ENCODE measurements at places on chromosomes 4 and X.

DNA sequence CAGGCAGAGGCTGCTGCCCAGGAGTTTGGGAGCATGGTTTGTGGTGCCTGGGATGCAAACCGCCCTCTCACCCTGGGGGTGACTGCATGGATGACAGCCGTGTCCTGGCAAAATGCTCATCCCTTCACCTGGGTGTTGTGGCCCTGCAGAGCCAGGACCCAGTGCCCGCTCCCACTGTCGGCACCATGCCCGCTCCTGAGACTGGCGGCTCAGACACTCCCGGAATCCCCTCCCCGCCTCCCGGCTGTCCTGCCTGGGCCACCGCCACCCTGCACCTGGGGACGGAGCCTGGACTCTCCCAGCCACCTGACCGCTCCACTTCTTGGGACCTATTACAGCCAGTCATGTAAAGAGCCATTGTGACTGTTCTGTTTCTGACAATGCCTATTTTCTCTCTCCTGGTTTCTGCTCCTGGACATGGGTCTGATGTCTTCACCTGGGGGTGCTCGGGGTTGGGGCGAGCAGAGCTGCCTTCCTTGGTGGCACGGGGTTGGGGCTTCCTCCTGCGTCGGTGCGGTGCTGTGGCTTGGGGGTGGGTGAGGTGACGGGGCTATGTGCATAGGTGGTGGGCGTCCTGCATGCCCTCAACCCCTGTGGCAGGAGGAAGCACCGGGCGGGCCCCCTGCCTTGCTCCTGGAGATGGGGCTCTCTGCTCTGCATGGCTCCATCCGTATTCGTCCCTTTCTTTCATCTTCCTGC, 30.9 kb downstream of the LRPAP1 start:
- no peak for DNase-seq

- no peak for DNase-seq
Observed at GRCh38 chr4:7434766-7435150, at the start of gene PSAPL1. TSS of gene PSAPL1 (minus strand) at chr4:7434930. CDS start at chr4:7434879, 51 bp downstream.

GRCh38 chrX:137143864-137144263, 110.1 kb upstream of the GPR101 start:
- no peak for DNase-seq

DNA sequence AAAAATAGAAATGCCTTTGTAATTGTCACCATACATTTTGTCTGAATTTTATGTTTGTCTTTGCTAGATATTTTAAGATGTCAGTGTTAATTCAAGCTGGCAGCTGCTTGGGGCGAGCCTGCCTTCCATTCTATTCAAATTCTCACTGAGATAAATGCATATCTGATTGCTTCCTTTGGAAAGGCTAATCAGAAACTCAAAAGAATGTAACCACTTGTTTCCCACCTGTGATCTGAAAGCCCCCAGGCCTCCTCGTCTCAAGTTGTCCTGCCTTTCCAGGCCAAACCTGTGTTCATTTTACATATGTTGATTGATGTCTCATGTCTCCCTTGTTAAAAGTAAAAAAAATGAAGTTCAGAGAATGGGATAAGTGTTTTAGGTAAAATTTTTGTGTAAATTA, 318.7 kb upstream of the TECRL start:
- no peak for DNase-seq

- no peak for DNase-seq
Observed at GRCh38 chr4:34922325-34922724, 1322.0 kb downstream of the ARAP2 start.

DNA sequence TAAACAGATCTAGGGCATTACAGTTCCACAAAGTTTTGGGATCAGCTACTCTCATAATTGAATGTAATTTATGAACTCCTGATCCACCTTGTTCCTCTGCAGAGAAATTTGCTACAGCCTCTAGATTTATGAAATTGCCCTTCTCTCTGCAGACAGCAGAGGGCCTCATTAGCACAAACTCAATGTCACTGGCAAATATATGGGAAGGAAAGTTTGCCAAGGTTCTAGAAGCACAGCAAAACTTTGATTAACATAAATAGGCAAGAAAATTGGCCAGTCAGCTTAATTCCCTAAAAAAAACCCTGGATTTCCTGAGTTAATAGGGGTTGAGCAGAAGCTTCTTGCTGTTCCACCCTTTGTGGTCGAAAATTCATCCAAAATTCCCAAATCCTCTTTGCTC, 31.5 kb downstream of the PRPS1 start:
- DNase-seq: no peak

DNA sequence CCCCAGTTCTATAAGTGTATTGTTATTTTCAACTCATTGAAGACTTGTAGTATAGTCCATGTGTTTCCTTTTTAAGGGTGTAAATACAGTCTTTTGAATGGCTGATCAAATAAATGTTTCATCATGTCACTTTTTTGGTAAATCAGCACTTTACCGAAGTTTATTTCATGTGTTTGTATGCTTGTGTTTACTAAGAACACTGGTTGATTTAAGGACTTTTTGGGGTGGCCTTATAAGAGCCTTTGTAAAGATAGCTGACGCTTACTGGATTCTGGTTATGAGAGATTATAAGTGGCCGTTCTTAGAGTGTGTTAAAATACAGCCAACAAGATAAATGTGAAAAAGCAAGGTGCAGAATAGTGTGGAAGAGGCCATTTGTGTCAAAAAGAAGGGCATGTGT, 2.6 kb downstream of the UBE2K start:
- no peak for DNase-seq

DNA sequence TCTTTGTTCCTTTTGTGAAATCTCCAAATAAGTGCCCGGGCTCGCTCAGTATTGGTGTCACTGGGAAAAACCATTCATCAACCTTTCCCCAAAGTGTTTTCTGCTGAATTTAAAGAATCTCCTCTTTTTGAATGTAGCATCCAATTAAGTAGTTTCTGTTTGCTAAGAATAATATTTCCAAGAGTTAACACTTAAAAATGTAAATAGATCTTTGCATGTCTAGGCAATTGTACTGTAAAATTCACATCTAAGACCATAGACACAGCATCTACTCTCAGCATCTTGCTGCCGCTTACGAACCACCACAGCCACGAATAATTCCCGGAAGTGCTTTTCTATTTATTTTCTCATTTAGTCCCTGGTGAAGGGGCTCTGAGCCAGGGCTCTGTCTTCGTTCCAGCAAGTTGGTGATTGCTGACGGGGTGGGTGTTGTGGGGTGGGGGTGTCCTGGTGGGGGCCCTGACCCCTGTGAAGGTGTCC, 1.4 kb downstream of the NSG1 start:
- DNase-seq: no peak

- no peak for DNase-seq
Observed at GRCh38 chr4:6910340-6910959, 824 bp downstream of the TBC1D14 start.

- no peak for DNase-seq
Observed at GRCh38 chr4:16078195-16078760, 5.5 kb downstream of the PROM1 start.

- peak; percentile 56 for DNase-seq
Observed at GRCh38 chr4:140242357-140243277, 88.6 kb upstream of the MAML3 start.

DNA sequence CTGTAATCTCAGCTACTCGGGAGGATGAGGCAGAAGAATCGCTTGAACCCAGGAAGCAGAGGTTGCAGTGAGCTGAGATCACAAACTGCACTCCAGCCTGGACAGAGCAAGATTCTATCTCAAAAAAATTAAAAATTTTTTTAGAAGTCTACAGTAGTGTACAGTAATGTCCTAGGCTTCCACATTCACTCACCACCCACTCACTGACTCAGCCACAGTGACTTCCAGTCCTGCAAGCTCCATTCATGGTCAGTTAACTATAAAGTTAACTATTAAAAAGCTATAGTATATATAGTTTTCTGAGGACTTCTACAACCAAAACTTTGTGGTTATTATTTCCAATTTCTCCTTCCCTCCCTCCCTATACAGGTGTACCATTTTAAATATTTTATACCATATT, 34.7 kb upstream of the NEUROG2 start:
- DNase-seq: no peak

DNA sequence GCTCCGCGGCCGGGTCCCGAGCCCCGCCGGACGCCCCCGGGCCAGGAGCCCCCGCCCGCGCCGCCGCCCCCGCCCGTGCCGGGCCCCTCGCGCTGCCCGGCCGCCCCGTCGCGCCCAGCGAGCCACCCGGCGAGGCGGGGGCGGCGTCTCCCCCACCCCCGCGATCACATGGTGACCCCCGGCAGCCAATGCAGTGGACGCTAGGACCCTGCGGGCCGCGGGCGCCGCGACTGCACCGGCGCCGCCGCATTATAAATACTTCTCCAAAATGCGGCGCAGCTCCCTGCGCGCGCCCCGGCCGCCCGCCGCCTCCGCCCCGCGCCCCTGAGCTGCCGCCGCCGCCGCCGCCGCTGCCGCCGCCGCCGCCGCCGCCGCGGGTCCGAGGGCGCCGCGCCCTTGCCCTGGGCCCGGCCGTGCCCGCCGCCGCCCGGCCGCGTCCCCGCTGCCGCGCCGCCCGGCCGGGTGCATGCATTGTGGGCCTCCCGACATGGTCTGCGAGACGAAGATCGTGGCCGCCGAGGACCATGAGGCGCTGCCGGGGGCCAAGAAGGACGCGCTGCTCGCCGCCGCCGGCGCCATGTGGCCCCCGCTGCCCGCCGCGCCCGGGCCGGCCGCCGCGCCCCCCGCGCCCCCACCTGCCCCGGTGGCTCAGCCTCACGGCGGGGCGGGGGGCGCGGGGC, at the start of gene NAT8L:
Gene NAT8L (plus strand): TSS at position 282 of the 680 bp plus-strand sequence. CDS start 185 bp downstream, at position 467.
- no peak for DNase-seq

- DNase-seq: no peak
Observed at GRCh38 chr4:109873791-109874514, 26.0 kb downstream of the LRIT3 start.

- DNase-seq: no peak
Observed at GRCh38 chr4:95867919-95868318, 28.0 kb downstream of the PDHA2 start.

GRCh38 chr4:101599620-101600019, 190.9 kb upstream of the BANK1 start:
- DNase-seq: no peak

- DNase-seq: no peak
Observed at GRCh38 chr4:5884796-5885195, 8.1 kb downstream of the CRMP1 start.

DNA sequence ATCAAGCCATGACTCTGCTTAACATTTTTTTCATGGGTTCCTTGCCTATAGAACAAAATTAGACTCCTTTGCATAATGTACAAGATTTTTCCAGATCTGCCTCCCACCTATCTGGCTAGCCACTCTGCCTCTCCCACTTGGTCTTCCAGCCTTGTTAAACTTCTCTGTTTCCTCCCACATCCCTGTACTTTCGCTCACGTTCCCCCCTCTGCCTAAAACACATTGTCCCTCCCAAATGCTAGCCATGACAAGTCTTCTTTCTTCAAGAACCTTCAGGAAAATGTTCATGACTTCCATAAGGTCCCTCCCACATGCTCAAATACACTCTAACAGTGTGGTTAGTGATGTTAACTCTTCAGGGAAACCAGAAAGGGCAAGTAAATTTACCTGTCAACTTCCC, 214.6 kb downstream of the ADGRA3 start:
- no peak for DNase-seq
